ENCODE measurements at places on chromosomes 5 and 9.

DNA sequence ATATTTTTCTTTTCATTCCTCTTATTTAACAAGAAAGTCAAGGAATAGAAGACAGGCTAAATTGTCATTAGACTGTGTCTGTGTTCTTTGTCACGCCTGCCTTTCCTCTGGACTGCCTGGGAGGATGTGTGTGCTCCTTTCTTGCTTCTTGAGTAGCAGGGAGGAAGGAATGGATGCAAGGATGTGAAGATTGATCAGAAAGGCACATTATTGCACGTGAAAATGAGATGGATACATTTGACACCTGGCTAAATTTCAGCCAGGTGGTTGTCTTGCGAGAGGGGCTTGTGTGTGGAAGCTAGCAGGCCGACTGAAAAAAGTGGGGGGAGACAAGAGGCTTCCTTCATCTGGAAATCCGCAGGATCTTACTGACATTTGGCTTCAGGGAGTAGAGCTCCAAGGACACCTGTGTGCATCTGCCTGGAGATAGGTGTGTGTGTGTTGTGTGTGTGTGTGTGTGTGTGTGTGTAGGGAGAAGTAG is 200.1 kb downstream of the MEF2C start:
- DNase-seq = no peak

DNA sequence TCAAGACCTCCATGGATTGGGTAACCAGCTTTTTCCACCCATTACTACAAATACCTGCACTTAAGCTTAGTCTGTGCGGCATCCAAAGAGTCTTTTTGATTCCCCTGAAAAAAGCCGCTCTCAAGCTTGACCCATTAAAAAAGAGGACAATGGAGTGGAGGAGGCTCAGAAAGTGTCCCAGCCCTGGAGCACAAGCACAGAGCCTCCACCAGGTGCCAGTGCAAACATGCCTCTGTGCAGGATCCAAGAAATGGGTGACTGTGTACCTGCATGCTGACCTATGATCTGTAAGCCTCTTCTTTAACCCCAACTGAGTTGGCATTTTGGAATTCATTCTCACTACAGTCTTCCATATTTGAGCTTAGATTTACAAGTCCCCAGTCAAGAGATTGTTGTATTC is 168.3 kb upstream of the TLE4 start:
- DNase-seq = no peak

DNA sequence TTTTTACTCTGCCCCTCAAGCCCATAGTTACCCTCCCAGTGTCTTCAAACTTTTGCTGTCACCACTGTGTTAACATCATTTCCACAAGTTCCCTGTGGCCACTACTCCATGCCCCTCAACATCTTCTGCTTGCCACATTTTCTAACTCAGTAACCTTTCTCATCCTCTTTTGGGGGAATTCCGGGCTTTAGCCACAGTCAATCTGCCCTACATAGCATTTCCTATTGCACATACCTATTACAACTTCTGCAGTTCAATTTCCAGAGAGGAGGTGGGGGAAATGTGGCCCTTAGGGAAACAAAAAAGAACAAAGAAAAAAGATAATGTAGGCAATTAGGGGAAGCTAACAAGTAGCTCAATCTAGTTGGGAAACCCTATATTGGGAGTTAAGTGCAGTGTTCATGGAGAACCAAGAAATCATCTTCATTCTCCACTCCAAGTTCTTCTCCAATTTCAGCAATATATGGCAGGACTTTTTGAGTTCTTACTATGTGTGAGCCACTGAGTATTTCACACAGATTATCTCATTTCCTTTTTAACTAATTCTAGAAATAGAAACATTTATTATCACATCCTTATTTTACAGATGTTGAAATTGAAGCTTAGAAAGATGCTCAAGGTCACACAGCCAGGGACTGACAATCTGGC is 40.2 kb upstream of the LPAR1 start:
- no peak for DNase-seq

DNA sequence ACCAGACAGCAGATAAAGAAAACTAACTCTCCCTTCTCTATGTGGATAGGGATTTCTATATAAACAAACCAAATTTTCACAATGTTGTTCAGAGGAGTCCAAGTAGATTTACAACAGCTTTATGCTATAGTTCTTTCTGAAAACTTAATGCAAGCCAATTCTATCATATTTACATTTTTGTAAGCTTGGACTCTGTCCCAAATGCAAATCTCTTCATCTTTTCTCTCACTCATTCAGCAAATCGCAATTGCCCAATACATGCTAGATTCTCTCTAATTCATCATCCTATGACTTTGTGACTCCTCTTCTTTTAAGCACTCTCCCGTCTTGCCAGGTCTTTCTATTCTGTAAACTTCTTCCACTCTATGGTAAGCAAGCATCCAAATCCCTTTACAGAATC is 39.1 kb upstream of the UGT3A2 start:
- no peak for DNase-seq

DNA sequence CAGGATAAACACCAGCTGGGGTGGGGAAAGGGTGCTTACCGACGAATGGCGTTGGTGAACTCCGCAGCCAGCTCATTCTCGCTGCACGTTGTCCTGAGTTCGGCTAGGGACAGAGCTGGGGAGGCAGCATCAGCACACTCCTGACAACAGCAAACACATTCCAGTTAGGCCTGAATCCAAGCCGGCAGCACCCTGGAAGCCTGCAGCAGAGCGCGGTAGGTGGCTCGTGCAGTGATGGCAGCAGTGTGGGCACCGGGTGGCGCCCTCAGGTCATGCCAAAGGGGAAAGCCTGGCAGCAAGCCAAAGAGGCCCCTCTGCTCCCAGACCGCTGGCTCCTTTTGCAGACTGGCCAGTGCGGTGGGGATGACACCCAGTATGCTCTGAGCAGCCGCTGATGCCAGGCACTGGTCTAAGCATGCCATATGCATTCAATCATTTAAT is 66.9 kb downstream of the DCP2 start:
- DNase-seq = no peak
